CD4-positive, CD25-positive, alpha-beta regulatory T cell (primary cell): ENCODE measurements at places on chromosomes 7 and 10. TPM values are rescaled to one million over a fixed set of nuclear protein-coding genes. Genes with fewer than 3 reads are reported as not detected.

Gene DPP6
- total RNA-seq, result not detected

Gene SPAM1
- not detected for total RNA-seq

Gene PILRA
- total RNA-seq, result 13.2 TPM

Gene SGCE
- 1.5 TPM for total RNA-seq

Gene FOXI2
- total RNA-seq, result not detected

Gene SPDYE17
- total RNA-seq, result not detected

Gene CDH23
- total RNA-seq, result 5.6 TPM

Gene THNSL1
- total RNA-seq, result 0.94 TPM

Gene SPDYE6
- total RNA-seq, result not detected

Gene NACAD
- 0.07 TPM for total RNA-seq

Gene CCDC7
- 73.6 TPM for total RNA-seq

DNA sequence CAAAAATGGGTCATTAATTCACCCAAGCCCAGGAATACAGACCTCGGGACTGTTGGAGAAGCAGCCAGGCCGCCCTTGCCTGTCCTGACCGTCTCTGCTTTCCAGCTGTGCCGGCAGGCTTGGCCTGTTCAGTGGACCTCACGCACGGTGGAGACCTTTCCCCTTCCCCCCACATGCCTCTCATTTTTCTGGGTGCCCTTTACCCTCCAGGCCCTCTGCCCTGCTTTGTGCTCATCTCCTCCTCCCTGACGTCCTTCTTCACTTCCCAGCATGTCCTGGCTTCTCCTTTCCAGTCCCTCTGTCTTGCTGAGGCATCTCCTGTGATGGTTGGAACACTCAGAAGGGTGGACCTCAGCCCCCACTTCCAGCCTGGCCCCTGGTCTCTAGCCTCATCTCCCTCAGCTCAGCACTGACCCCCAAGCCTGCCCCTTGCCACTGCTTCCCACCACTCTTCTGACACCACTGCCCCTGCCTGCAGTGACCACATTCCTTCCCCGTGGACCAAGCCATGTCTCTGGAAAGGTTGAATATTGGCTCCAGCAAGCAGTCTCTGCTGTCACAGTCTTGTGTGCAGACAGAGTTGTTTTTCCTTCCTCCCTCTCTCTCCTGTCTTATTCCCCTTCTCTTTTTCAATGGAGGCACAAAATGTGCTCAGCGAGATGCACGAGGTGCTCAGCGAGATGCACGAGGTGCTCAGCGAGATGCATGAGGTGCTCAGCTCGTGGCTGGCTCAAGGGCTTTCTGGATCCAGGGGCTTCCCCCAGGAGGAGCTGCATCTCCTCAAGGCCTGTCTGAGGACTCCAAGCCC is 14.9 kb downstream of the BAG3 start:
- H3K27ac ChIP-seq, result no peak overlapping the region
- H3K27me3 ChIP-seq, result no peaks in the 10 kb centered on the region
- H3K4me3 ChIP-seq, result no peak overlapping the region
- no peak for DNase-seq
- H3K4me1 ChIP-seq, result peaks cover 17% of the 10 kb centered on the region

GRCh38 chr10:16809074-16809718 is 8.0 kb downstream of the RSU1 start:
- H3K4me3 ChIP-seq, result no peak overlapping the region
- H3K27ac ChIP-seq, result no peak overlapping the region
- H3K4me1 ChIP-seq, result peaks cover 5% of the 10 kb centered on the region
- peaks cover 5% of the 10 kb centered on the region for H3K36me3 ChIP-seq
- DNase-seq, result peak; percentile 56
- no peaks in the 10 kb centered on the region for H3K27me3 ChIP-seq

- no peaks in the 10 kb centered on the region for H3K27me3 ChIP-seq
- H3K4me3 ChIP-seq, result no peak overlapping the region
- no peak overlapping the region for H3K27ac ChIP-seq
- H3K4me1 ChIP-seq, result no peaks in the 10 kb centered on the region
Observed at GRCh38 chr10:12252882-12253546, 57.0 kb downstream of the CDC123 start.

- H3K4me1 ChIP-seq, result peaks cover 10% of the 10 kb centered on the region
- no peak overlapping the region for H3K27ac ChIP-seq
- no peaks in the 10 kb centered on the region for H3K27me3 ChIP-seq
- peaks cover 44% of the 10 kb centered on the region for H3K36me3 ChIP-seq
- DNase-seq, result no peak
- no peak overlapping the region for H3K4me3 ChIP-seq
Observed at GRCh38 chr7:56099653-56100052, 6.6 kb downstream of the CHCHD2 start.

GRCh38 chr7:15130666-15131541 is 228.4 kb upstream of the DGKB start:
- no peak for DNase-seq
- H3K36me3 ChIP-seq, result no peaks in the 10 kb centered on the region
- no peaks in the 10 kb centered on the region for H3K27me3 ChIP-seq

- no peaks in the 10 kb centered on the region for H3K36me3 ChIP-seq
- peaks cover 18% of the 10 kb centered on the region for H3K4me1 ChIP-seq
- no peaks in the 10 kb centered on the region for H3K27me3 ChIP-seq
Observed at GRCh38 chr7:44258423-44258760, 57.6 kb downstream of the YKT6 start.

GRCh38 chr7:133513608-133514007 is 260.7 kb downstream of the EXOC4 start:
- DNase-seq, result no peak
- H3K27ac ChIP-seq, result no peak overlapping the region
- no peaks in the 10 kb centered on the region for H3K27me3 ChIP-seq
- no peaks in the 10 kb centered on the region for H3K36me3 ChIP-seq
- no peaks in the 10 kb centered on the region for H3K4me1 ChIP-seq

GRCh38 chr7:16212610-16213009 is 208.7 kb downstream of the CRPPA start:
- H3K27me3 ChIP-seq, result no peaks in the 10 kb centered on the region
- H3K4me3 ChIP-seq, result no peak overlapping the region
- H3K27ac ChIP-seq, result no peak overlapping the region
- no peaks in the 10 kb centered on the region for H3K4me1 ChIP-seq
- no peak for DNase-seq

DNA sequence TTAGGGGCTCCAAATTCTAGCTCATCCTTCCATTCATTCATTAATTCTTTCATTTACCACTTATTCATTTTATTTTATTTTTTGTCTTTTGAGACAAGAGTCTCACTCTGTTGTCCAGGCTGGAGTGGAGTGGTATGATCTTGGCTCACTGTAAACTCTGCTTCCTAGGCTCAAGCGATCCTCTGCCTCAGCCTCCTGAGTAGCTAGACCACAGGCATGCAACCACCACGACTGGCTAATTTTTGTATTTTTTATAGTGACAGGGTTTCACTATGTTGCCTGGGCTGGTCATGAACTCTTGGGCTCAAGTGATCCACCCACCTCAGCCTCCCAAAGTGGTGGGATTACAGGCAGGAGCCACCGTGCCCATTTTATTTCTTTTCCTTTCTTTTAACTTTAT is 31.6 kb downstream of the FGF8 start:
- no peaks in the 10 kb centered on the region for H3K4me1 ChIP-seq
- H3K27me3 ChIP-seq, result peaks cover 2% of the 10 kb centered on the region
- DNase-seq, result no peak
- no peak overlapping the region for H3K4me3 ChIP-seq

- H3K36me3 ChIP-seq, result no peaks in the 10 kb centered on the region
- peaks cover 3% of the 10 kb centered on the region for H3K27me3 ChIP-seq
- H3K4me1 ChIP-seq, result no peaks in the 10 kb centered on the region
- H3K27ac ChIP-seq, result no peak overlapping the region
- no peak for DNase-seq
- no peak overlapping the region for H3K4me3 ChIP-seq
Observed at GRCh38 chr7:128903621-128904361, 6.7 kb downstream of the KCP start.

DNA sequence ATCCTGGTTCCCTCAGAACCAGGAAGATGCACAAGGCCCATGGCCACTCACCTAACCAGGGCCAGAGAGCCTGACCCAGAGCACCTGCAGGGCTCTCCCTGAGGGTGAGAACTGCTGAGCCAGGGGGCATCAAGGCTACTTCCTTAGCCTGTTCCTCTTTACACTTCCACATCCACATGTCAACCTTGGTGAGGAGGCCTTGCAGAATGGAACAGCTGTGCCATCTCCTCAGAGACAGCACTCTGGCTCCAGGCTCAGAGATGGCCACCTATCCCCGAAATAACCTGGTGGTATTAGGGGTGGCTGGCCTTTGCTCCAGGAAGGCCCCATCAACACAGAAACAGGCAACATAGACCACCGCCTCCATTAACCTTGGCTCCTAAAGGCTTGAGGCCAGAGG is 473.0 kb downstream of the RPS24 start:
- no peak overlapping the region for H3K27ac ChIP-seq
- H3K36me3 ChIP-seq, result no peaks in the 10 kb centered on the region
- H3K27me3 ChIP-seq, result no peaks in the 10 kb centered on the region
- no peak overlapping the region for H3K4me3 ChIP-seq
- no peaks in the 10 kb centered on the region for H3K4me1 ChIP-seq

- H3K27ac ChIP-seq, result no peak overlapping the region
- H3K4me3 ChIP-seq, result no peak overlapping the region
- H3K27me3 ChIP-seq, result no peaks in the 10 kb centered on the region
- no peaks in the 10 kb centered on the region for H3K36me3 ChIP-seq
Observed at GRCh38 chr7:122212754-122213153, 68.7 kb upstream of the AASS start.

DNA sequence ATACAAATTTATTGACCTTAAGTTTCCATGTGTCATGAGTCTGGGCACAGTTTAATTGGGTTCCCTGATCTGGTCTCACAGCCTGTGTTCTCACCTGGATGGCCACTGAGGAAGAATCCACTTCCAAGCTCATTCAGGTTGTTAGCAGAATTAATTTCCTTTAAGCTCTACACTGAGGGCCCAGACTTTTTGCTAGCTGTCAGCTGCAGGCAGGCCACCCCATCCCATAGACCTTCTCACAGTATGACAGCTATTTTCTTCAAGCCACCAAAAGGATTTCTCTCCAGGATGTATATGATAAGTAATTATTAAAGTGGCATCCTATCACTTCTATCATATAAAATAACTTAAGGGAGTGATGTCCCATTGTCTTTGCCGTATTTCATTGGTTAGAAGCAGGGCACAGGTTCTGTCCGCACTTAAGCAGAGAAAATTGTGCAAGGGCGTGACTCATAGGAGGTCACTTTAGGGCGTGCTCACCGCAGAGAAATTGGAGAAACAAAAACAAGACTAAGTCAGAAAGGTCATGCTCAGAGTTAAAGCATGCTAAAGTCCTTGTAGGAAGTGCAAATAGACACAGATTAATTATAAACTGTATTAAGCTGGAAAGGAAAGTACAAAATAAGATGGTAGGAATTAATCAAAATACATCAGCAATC is 109.9 kb downstream of the AHR start:
- peaks cover under 1% of the 10 kb centered on the region for H3K4me1 ChIP-seq
- no peak for DNase-seq
- H3K36me3 ChIP-seq, result no peaks in the 10 kb centered on the region
- no peak overlapping the region for H3K4me3 ChIP-seq

GRCh38 chr10:76463111-76463510 is 1031.7 kb downstream of the LRMDA start:
- no peak overlapping the region for H3K4me3 ChIP-seq
- H3K36me3 ChIP-seq, result no peaks in the 10 kb centered on the region
- no peak overlapping the region for H3K27ac ChIP-seq
- DNase-seq, result no peak
- no peaks in the 10 kb centered on the region for H3K27me3 ChIP-seq

DNA sequence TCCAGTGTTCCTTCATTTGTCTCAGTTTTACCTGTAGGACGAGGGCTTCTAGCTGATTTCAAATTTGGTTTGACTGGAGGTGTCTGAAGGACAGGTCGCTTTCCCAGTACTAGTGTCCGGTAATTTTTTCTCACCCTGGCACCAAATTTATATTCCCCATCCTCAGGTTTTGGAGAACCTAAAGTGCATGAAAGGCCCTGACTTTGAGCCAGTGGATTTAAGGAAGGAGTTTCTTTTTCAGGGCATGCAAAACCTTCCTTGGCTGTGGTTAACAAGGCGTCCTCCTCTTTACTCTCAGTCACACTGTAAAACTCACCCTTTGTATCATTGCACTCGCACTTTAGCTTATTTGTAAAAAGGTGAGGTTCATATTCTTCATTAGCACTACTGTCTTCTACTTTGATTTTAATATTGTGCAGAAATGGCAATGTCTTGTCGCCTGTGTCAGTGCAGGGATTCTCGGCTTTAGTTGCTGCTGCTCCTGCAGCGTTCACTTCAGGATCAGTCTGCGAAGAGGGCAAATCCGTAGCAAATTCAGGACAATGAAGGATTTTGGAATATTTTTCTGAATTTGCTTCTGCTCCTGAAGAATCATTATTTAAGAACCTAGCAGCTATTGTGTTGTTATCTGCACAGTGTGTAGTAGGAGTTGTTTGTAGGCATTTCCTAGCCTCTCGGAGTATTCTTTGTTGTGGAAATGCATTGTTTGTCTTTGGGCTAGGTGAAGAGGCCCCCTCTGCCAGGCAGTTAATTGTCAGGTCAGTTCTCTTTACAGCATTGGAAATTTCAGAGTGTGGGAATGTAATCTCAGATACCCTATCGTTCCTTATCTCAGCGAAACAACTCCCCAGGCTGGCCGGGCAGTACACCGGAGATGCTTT is 9.9 kb downstream of the SKIDA1 start:
- H3K4me1 ChIP-seq, result peaks cover 39% of the 10 kb centered on the region
- H3K4me3 ChIP-seq, result peak overlapping the region; percentile 11
- H3K27me3 ChIP-seq, result peaks cover 75% of the 10 kb centered on the region
- H3K36me3 ChIP-seq, result no peaks in the 10 kb centered on the region
- no peak overlapping the region for H3K27ac ChIP-seq

- H3K4me1 ChIP-seq, result peaks cover 15% of the 10 kb centered on the region
- H3K4me3 ChIP-seq, result peak overlapping the region; percentile 86
- H3K27me3 ChIP-seq, result no peaks in the 10 kb centered on the region
- peak overlapping the region; percentile 85 for H3K27ac ChIP-seq
Observed at GRCh38 chr7:151633516-151633812, 113.8 kb upstream of the RHEB start.

DNA sequence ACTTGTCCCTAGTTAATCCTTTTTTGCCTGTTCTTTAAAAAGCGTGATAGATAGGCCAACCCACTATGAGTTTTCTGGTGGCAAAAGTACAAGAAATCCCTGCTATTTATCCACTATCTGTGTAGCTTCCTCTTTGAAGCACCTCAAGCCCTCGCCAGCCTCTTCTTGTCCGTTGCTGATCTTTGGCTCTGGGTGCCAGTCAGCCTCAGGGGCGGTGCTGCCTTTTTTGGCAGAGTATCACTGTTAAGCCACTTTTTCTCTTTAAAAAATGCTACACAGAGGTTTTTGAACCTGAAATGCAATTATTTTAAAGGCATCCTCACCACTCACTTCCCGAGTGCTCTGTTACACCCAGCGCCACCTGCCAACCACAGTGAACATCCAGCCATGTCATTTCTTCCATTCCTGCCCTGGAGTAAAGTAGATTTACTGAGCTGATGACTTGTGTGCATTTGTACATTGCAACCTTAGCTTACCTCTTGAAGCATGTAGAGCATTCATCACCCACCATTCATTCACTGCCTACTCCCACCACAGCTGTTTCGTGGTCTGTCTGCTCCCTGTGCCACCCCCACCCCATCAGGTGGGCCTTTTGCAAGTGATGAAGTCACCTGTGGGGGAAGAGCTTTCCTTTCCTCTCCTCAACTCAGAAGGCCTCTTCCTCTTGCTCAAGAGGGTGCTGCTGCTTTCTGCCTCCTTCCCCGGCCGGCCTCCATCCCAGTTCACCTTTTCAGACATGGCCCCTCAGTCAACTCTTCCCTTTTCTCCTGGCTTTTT is 414.2 kb upstream of the GALNT17 start:
- no peak overlapping the region for H3K4me3 ChIP-seq
- no peak for DNase-seq
- no peak overlapping the region for H3K27ac ChIP-seq
- no peaks in the 10 kb centered on the region for H3K27me3 ChIP-seq
- no peaks in the 10 kb centered on the region for H3K4me1 ChIP-seq
